ENCODE measurements at places on chromosomes 13 and 19. TPM values are rescaled to one million over a fixed set of nuclear protein-coding genes. Genes with fewer than 3 reads are reported as not detected.

- no peak overlapping the region for H3K27ac ChIP-seq
- H3K27me3 ChIP-seq = no peaks in the 10 kb centered on the region
- DNase-seq = no peak
- no peaks in the 10 kb centered on the region for H3K36me3 ChIP-seq
Measured at GRCh38 chr19:4575267-4576015, 16.0 kb upstream of the SEMA6B start.

GRCh38 chr13:29587645-29588044, 7.8 kb downstream of the SLC7A1 start:
- DNase-seq = no peak
- H3K4me1 ChIP-seq = no peaks in the 10 kb centered on the region
- no peak overlapping the region for H3K27ac ChIP-seq
- no peaks in the 10 kb centered on the region for H3K27me3 ChIP-seq

DNA sequence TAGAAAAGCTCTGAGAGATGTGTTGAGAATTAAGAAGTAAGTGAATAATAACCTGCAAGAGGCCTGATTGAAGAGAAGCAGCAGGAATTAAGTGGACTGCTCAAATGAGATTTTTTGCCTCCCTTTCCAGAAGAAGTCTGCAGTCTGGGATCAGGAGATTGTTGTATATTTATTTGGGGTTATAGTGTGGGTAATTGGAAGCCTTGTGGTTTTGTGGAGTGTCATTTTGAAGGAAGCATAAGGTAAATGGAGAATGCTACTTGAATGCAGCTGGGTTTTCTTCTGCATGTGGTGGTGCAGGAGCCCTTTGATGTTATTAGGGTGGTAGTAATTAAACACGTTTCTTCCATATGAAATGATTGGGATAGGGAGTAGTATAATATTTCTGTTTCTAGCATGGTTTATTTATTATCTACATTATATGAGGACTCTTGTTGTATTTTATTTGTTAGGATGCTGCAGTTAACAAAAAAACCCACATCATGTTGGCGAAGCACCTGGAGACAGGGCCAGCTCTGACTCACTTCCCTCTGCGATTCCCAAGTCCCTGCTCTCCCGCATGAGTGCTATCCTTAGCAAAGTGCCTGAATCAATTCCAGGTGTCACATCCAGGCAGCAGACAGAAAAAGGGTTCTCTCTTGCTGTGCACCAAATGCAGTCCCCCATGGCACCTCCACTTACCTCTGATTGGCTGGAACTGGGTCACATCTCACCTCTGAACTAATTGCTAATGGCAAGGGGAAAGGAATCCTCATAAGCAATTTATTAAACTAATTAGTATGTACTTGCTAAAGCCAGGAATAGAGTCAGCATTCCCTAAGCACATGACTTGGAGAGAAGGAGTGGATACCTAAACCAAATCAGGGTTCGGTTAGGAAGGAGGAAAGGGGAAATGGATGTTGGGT, 54.8 kb downstream of the DGKH start:
- H3K4me3 ChIP-seq = no peak overlapping the region
- H3K4me1 ChIP-seq = no peaks in the 10 kb centered on the region
- no peaks in the 10 kb centered on the region for H3K27me3 ChIP-seq
- H3K27ac ChIP-seq = no peak overlapping the region
- H3K36me3 ChIP-seq = no peaks in the 10 kb centered on the region
- no peak for DNase-seq

DNA sequence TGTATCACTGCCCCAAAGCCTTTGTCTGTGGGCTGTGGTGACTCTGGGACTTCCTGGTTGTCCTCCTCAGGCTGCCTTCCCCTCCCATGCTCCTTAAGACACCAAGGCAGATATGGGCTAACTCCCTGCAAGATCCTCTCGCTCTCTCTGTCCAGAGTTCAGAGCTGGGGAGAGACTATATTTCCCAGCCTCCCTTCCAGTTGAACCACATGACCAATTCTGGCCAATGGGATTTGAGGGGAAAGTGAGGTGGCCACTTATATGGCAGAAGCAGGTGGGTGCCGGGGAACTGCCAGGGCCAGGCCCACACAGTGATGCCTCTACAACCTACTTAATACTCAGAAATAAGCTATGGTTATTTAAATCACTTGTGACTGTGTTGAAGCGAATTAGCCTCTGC, 16.2 kb upstream of the ANGPTL8 start:
- DNase-seq = no peak
- H3K27me3 ChIP-seq = no peaks in the 10 kb centered on the region
- no peaks in the 10 kb centered on the region for H3K4me1 ChIP-seq
- H3K4me3 ChIP-seq = no peak overlapping the region
- no peak overlapping the region for H3K27ac ChIP-seq

GRCh38 chr13:111401151-111401550, 80.7 kb downstream of the TEX29 start:
- no peak overlapping the region for H3K27ac ChIP-seq
- no peaks in the 10 kb centered on the region for H3K4me1 ChIP-seq
- H3K27me3 ChIP-seq = no peaks in the 10 kb centered on the region
- H3K4me3 ChIP-seq = no peak overlapping the region
- DNase-seq = no peak

GRCh38 chr19:42032431-42032830, 37.6 kb downstream of the GRIK5 start:
- no peak overlapping the region for H3K27ac ChIP-seq
- H3K4me3 ChIP-seq = no peak overlapping the region
- H3K4me1 ChIP-seq = no peaks in the 10 kb centered on the region
- H3K27me3 ChIP-seq = no peaks in the 10 kb centered on the region

- peaks cover 5% of the 10 kb centered on the region for H3K4me1 ChIP-seq
- no peak overlapping the region for H3K4me3 ChIP-seq
- no peaks in the 10 kb centered on the region for H3K27me3 ChIP-seq
- no peaks in the 10 kb centered on the region for H3K36me3 ChIP-seq
Measured at GRCh38 chr19:1852581-1853128, 4.4 kb upstream of the REXO1 start.

DNA sequence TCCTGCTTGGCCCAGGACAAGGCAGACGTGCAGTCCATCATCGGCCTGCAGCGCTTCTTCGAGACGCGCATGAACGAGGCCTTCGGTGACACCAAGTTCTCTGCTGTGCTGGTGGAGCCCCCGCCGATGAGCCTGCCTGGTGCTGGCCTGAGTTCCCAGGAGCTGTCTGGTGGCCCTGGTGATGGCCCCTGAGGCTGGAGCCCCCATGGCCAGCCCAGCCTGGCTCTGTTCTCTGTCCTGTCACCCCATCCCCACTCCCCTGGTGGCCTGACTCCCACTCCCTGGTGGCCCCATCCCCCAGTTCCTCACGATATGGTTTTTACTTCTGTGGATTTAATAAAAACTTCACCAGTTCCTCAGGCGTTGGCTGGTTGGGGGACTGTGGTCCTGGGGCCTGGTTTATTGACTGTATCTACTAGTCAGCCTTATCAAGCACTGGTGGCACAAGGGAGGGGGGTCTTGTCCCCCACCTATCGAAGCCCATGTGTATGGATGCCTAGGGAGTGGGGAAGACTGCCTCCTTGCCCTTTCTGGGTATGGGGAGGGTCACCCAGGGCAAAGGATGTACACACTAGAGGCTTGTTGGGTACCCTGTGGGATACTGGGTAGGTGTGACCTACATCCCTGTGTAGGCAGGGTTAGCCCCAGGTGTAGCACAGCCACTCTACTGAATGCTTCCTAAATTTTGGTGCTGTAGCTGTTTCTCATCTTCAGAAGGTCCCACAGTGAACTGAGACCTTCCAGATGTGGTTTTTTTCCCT, 4.4 kb downstream of the CHMP2A start:
- H3K4me1 ChIP-seq = peaks cover 25% of the 10 kb centered on the region
- no peak for DNase-seq
- no peak overlapping the region for H3K27ac ChIP-seq
- no peaks in the 10 kb centered on the region for H3K27me3 ChIP-seq

DNA sequence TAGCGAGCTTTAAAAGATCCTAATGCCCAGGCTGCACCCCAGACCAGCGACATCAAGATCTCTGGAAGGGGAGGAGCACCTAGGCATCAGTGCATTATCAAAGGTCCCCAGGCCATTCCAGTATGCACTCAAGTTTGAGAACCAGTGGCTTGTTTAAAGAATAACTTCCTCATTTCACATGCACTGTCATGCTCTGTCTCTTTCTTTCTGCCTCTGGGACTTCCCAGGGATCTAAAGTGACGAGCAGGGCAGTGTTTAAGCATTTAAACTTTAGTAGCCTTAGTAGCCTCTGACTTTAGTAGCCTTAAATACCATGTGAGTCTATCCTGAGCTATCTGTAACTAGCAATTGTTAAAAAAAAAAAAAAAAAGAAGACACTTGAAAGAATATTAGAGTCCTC, 8.9 kb upstream of the FARP1 start:
- DNase-seq = no peak
- no peaks in the 10 kb centered on the region for H3K27me3 ChIP-seq
- H3K36me3 ChIP-seq = no peaks in the 10 kb centered on the region
- H3K4me3 ChIP-seq = no peak overlapping the region
- no peaks in the 10 kb centered on the region for H3K4me1 ChIP-seq

GRCh38 chr13:84894749-84895148, 904.5 kb downstream of the SLITRK6 start:
- no peak overlapping the region for H3K27ac ChIP-seq
- H3K4me3 ChIP-seq = no peak overlapping the region
- DNase-seq = peak; percentile 46
- no peaks in the 10 kb centered on the region for H3K4me1 ChIP-seq
- H3K36me3 ChIP-seq = no peaks in the 10 kb centered on the region

DNA sequence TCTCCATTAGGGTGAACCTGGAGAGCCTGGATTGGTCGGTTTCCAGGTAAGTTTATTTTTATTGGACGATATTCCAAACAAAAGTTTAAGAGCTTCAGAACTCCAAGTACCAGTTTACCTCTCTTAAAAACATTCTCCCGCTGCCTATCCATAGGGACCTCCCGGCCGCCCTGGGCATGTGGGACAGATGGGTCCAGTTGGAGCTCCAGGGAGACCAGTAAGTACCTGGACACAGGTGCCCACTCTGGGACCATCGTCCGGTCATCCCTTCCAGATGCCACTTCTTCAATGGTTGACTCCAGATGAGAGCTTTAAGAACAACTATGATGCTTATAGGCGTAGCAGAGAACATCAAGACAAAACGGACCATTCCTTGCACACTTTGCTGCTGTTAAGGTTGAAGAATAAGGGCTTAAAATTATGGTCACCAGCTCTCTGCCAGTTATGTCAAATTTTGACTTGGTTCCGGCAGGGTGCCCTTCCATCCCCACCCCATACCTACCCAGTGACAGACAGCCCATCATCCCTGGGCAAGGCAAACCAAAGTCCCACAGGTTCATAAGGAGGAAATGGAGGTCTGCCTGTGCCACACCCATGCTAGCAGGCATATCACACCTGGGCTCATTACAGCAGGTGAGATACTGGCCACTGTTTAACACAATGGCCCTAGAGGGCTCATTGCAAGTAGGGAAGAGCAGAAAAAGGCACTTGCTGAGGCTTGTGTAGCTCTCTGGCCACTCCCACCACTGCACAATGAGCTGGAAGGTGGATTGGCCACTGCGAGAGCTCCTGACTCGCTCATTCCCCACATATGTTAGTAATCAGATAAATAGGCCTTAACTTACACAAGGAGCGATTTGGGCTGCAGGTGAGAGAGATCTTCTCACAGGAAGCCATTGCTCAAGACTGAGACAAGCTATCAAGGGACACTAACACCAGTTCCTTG, 123.6 kb downstream of the COL4A2 start:
- H3K36me3 ChIP-seq = no peaks in the 10 kb centered on the region
- H3K27ac ChIP-seq = no peak overlapping the region
- H3K4me1 ChIP-seq = no peaks in the 10 kb centered on the region
- no peaks in the 10 kb centered on the region for H3K27me3 ChIP-seq
- H3K4me3 ChIP-seq = no peak overlapping the region

- no peak overlapping the region for H3K4me3 ChIP-seq
- DNase-seq = no peak
Measured at GRCh38 chr13:93964146-93964512, 515.4 kb downstream of the DCT start.

- no peaks in the 10 kb centered on the region for H3K36me3 ChIP-seq
- H3K4me3 ChIP-seq = no peak overlapping the region
- no peak overlapping the region for H3K27ac ChIP-seq
- no peak for DNase-seq
- H3K27me3 ChIP-seq = no peaks in the 10 kb centered on the region
Measured at GRCh38 chr19:41095703-41096102, 7.5 kb downstream of the CYP2A13 start.

DNA sequence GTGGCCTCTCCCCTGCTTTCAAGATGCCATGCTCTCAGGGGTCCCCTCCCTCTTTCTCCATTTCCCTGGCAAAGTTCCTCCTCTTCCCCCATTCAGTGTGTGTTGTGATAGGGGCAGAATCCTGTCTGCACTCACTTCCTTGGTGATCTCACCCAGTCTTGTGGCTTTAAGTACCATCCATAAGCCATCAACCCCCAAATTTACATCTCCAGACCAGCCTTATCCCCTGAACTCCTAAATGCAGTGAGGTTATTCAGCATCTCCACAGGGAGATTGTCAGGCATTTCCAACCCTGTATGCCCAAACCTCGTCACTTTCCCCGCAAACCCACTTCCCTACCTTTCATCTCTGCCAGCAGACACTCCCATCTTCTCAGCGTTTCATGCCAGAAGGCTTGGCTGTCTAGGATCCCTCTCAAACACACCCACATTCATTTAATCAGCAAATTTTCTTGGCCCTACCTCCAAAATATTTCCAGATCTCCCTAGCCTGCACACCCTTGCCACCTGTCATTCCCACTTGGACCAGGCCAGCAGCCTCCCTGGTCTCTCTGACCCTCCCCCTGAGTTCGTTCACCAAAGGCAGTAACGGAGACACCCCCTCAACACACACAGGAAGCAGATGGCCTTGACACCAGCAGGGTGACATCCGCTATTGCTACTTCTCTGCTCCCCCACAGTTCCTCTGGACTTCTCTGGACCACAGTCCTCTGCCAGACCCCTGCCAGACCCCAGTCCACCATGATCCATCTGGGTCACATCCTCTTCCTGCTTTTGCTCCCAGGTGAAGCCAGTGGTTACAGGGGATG, at the start of gene HCST:
Gene HCST, plus strand, starts transcription at position 676 of the 808 bp plus-strand sequence. Its CDS starts 65 bp downstream, at position 741.
- H3K4me3 ChIP-seq = no peak within 1 kb of the TSS
- peak within 1 kb of the TSS; percentile 86 for H3K27ac ChIP-seq
- H3K4me1 ChIP-seq = peaks cover 8% of the 10 kb centered on the region
- DNase-seq = no peak
- no peaks in the 10 kb centered on the region for H3K27me3 ChIP-seq

DNA sequence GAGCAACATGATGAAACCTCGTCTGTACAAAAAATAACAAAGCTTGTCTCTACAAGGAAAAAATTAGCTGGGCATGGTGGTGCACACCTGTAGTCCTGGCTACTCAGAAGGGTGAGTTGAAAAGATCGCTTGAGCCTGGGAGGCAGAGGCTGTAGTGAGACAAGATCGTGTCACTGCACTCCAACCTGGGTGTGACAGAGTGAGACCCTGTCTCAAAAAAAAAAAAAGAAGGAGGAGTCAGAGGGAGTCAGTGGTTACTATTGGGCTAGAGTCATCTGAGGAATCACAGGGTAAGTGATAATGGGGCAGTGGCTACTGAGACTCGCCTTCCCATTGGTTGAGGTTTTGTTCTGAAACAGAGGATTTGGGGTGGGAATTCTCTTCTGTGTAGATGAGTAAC, 1.9 kb upstream of the GPI start:
- H3K27me3 ChIP-seq = no peaks in the 10 kb centered on the region
- H3K27ac ChIP-seq = no peak overlapping the region
- H3K4me3 ChIP-seq = no peak overlapping the region
- H3K4me1 ChIP-seq = no peaks in the 10 kb centered on the region

Gene OR7A5
- not detected for total RNA-seq

Gene KIR2DL1
- total RNA-seq = not detected

Gene ELF1
- total RNA-seq = 37.7 TPM

Gene ZNF253
- total RNA-seq = 6.3 TPM

Gene URI1
- 22.7 TPM for total RNA-seq

Gene ZNF865
- total RNA-seq = 9.0 TPM

Gene B3GNT3
- total RNA-seq = 4.8 TPM

Data from pancreas (tissue), 10 donors.